A549 treated with AZD2906 at 1 μM for 4 hours (cell line): ENCODE measurements at places on chromosomes 2 and 18. TPM values are rescaled to one million over a fixed set of nuclear protein-coding genes. Genes with fewer than 3 reads are reported as not detected.

Gene ZNF516
- total RNA-seq = 4.3 to 4.4 TPM (median 4.3 TPM) in 5 replicates

Gene CNTNAP5
- total RNA-seq = not detected in 5 replicates

Gene CCDC148
- 0.22 to 0.62 TPM (median 0.39 TPM) in 5 replicates for total RNA-seq

Gene FSIP2
- total RNA-seq = 0.01 TPM in 1 of 5 replicates, not detected in the others

Gene KCNG3
- total RNA-seq = 0.53 to 0.67 TPM (median 0.61 TPM) in 5 replicates

Gene CELF4
- not detected in 5 replicates for total RNA-seq

Gene GKN1
- 0.37 to 0.77 TPM (median 0.66 TPM) in 5 replicates for total RNA-seq

Gene SERPINB12
- total RNA-seq = not detected in 5 replicates

Gene DPP4
- 0.65 to 1.1 TPM (median 0.87 TPM) in 5 replicates for total RNA-seq

Gene CCDC68
- 3.8 to 7.4 TPM (median 5.3 TPM) in 5 replicates for total RNA-seq
